Stimulated activated naive B cell treated with anti-CD40 and anti-IgM and Interleukin-4, amounts not matched to agents 10 μg/mL and 1 μg/mL and 100 μg/mL, for 72 hours (primary cell): ENCODE measurements at places on chromosomes 7 and 10.

- no peak for DNase-seq
Observed at GRCh38 chr10:78572565-78572964, 496.2 kb upstream of the ZMIZ1 start.

DNA sequence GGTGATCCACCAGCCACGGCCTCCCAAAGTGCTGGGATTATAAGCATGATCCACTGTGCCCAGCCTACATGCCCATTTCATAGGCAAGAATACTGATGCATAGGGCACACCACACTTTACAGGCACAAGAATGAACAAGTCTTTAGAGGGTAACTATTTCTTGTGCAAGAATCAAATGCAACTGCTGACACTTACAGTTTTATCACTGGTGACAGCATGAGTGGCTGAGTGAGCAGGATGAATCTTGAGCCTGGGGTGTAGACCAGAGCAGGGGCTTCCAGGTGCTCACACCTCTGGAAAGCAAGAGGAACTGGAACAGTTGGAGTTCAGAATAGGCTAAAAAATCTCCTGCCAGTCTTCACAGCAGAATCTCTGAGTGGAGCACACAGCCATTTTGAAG is 287.5 kb downstream of the KCNMA1 start:
- no peak for DNase-seq

DNA sequence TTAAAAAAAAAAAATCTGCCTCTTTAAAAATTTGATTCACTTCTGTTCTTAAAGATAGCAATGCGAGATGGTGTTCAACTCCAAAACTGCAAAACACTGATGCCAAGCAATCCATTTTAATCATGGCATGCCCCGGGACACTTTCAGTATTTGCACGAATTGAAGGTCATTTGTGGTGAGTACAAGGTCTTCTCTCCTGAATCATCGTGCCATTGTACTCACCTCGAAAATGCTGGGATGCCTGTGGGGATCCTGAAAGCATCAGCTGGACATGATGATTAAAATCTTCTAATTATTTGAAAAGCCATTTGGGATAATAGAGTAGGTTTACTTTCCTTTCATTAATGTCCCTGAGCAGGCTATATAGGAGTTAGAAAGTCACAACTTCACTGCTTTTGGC is 125.1 kb upstream of the NRP1 start:
- no peak for DNase-seq

GRCh38 chr10:95419399-95419798 is 128.6 kb upstream of the PDLIM1 start:
- no peak for DNase-seq

DNA sequence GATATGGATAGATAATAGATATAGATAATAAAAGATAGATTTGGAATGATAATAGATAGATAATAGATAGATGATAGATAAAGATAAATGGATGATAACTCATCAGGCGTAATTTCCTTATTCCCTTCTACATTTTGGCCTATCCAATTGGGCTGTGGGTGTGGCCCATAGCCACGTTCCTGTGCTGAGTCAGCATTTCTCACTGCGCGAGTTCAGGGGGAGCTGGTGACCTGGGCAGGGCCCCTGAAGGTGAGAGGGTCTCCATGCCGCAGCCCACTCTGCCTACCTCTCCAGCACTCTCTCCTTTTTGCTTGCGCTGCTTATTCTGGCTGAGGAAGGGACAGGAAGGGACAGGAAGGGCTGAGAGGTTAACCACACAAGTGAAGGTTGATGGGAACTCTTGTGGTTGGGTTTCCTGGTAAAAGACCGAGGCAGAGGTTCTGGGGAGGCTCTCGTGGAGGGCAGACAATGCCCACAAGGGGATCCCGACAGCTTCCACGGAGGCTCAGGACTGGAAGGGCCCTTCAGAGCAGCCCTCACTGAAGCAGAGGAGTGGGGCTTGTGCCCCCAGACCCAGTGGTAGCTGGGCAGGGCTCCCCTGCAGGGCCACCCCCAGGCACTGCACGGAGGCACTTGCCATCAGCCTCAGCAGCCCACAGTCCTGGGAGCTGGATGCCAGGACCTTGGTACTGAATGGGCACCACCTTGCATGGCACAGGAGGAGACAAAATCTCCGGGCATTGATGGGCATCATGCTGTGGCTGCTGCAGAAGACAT is 247.3 kb upstream of the PITRM1 start:
- no peak for DNase-seq

DNA sequence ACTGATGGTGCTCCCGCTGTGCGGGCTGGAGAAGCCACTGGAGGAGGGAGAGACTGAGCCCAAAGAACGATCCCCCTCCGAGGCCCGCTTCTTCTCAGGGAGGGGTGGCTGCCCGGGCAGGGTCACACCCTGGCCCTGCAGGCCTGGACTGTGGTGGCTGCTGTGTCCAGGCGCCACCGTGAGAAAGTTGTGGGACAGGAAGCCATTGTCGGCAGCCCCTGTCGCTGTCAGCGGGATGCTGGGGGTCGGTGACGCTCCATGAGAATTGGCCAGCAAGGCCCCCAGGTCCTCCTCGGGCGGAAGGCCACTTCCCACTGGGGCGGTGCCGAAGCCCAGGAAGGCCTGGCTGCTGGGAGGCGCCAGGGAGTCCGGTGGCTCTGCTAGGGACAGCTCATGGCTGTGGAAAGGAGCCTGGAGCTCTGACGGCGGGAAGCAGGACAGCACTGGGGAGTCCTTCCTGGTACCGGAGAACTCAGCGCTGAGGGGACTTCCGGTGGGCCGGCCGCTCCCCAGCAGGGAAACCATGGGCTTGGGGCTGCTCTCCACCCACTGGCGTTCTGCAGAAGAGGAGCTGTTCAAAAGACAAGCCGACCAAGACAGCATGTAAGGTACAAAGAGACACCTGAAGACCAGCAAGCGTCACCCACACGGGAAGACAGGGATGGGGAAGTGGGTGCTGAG is 278.8 kb downstream of the TNS3 start:
- no peak for DNase-seq

DNA sequence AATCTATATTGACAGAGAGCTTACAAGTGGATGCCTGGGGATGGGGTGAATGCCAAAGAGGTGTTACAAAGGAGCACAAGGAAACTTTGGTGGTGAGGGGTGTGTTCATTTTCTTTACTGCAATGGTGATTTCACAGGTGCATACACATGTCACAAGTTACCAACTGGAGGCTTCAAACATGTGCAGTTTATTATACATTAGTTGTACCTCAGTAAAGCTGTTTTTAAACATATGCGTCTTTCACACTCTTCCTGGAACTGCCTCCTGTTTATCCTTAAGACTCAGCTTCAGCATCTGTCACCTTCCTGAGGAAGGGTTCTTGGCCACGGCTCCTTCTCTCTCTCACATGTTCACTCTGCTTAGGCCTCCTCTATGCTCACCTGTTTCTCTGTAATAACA is 731.5 kb downstream of the PARD3 start:
- DNase-seq = no peak

GRCh38 chr7:67512481-67512880 is 515.8 kb downstream of the TYW1 start:
- no peak for DNase-seq

- no peak for DNase-seq
Observed at GRCh38 chr7:91230503-91230902, 33.7 kb upstream of the FZD1 start.

DNA sequence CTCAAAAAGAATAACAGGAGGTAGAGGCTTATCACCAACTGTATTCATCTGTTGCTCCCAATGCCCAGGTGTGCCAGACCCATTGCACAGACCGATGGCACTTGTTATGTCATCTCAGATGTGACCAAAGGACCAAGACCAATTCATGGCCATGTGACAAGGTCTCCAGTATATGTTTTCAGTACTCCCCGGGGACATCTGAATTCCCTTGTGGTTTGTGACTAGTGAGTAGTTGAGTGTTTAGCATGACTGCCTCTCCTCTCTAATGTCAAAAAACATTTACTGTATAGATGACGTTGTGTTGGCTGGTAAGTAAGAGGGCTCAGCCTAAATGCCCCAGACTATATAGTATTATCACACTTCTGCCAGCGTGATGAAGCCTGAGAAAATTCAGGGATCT is 202.1 kb upstream of the SMIM30 start:
- no peak for DNase-seq

DNA sequence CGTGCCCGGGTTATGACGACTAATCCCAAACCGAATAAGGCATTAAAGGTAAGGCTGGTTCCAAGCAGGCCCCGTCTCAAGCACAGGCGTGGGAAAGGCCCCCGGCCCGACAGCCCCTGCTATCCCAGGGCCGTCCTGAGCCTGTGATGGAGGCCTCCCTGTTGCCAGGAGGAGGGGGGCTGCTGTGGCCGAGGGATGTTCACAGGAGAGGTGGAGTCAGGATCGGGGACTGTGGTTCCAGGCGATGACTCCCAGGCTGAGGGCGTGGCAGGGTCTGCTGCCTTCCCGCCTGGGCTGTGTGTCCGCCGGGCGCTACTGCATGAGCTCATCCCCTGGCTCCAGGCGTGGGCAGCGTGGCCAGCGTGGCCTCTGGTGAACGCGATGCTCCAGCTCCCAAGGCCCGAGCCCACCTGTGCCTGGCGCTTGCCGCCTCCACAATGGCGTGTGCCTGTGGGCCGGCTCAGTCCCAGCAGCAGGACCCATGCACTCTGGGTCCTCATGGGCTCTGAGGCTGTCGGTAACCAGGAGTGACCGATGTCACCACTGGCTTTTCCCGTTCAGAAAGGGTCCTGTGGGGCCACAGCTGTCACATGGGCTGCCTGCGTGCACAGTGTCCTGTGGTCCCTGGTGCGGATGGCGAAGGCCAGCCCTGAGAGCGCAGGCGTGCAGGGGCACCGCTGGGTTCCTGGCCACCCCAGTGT is 8.8 kb downstream of the MAFK start:
- no peak for DNase-seq

- DNase-seq = no peak
Observed at GRCh38 chr7:46317256-46317655, 396.2 kb upstream of the IGFBP3 start.

- no peak for DNase-seq
Observed at GRCh38 chr7:30994206-30995100, 30.7 kb downstream of the GHRHR start.

- DNase-seq = peak; percentile 67
Observed at GRCh38 chr7:3067193-3067592, 23.5 kb upstream of the CARD11 start.

DNA sequence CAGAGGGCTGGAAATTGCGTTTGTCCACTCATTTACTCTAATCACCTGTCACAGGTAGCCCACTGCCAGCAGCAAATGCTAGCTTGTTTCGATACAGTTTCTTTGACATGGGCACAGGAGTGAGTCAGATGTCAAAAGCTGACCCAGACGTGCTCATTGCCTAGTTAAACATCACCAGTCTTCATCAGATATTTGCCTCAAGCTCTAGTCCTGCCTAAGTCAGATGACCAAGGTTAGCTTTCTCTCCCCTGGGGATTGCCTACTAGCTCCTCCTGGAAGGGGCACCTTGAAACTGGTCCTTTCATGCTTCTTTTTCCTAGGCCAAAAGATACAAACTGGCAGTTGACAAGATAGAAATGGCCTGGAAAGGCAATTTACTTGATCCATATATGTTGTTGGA is 35.2 kb downstream of the GPAM start:
- no peak for DNase-seq

GRCh38 chr7:13851736-13852135 is 137.7 kb downstream of the ETV1 start:
- no peak for DNase-seq

DNA sequence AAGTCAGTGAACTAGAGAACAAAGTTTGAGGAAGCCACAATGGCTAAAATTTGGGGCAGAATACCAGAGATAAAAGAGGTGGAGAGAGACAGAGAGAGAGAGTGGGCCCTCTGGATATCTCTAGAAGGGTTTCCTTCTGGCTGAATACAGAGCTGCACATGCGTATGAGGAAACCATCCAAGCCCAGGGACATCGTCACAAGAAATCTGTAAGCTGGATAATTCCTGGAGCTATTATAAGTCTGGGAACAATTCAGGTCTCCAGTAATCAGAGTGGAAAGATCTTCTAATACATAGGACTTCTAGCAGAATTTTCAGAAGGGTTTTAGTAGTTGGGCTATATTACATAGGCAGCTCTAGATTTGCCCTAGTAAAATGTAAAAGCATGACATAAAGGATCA is 415.7 kb upstream of the MTPN start:
- no peak for DNase-seq

DNA sequence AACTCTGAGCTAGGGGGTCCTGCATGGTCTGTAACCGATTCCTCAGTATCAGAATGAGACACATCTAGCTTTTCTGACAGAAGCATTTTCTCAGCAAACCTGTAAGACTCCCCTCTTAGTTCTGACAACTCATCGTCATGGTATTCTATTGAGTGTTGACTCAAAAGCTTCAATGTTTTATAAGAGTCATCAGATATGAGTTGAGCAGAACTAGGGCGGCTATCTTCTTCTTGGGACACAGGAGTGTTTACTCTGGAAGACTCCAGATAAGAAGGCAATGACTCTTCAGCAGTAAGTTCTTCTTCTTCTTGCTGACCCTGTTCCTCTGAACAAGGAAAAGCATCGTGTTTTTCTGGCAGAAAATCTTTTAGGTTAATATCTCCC is 167.0 kb upstream of the CCDC6 start:
- DNase-seq = no peak

DNA sequence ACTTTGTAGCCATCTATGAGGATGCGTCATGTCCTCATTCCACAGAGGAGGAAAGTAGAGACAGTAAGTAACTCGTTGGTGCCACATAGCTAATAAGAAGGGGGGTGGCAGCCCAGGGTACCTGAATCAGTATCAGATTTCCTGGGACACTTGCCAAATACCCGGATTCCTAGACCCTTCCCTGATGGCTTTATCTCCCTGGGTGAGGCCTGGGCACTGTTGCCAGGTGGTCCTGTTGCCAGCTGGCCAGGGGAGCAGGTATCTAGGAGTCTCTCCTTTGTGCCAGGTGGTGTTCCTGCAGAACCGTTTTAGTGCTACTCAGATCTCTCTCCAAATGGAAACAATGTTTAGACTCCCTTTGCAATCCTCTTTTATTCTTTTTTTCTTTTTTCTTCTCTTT is 12.7 kb downstream of the SLC29A3 start:
- no peak for DNase-seq

DNA sequence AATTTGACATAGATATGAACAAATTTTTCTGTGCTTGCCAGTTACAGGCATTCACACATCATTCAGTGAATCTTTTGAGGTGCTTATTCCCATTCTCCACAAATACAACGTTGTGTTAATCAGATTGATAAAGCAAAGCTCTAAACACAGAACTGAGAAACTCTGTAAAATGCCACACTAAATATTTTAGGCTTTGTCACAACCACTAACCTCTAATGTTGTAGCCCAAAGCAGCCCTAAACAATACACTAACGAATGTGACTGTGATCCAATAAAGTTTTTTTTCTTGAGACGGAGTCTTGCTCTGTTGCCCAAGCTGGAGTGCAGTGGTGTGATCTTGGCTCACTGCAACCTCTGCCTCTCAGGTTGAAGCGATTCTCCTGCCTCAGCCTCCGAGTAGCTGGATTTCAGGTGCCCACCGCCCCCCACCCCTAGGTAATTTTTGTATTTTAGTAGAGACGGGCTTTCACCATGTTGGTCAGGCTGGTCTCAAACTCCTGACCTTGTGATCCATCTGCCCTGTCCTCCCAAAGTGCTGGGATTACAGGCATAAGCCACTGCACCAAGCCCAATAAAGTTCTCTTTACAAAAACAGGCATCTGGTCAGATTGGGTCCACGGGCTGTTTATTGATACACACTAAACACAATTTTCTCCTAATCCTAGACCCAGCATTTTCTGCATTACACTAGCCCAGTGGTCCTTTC is 6.9 kb downstream of the CYCS start:
- DNase-seq = no peak
